A549 treated with ZK216348 at 1 μM for 4 hours (cell line): ENCODE measurements at places on chromosomes 7 and 10. TPM values are rescaled to one million over a fixed set of nuclear protein-coding genes. Genes with fewer than 3 reads are reported as not detected.

Gene DEPP1
- 0.94 to 2.0 TPM (median 1.4 TPM) in 5 replicates for total RNA-seq

Gene FOXK1
- total RNA-seq: 8.6 to 14.0 TPM (median 11.9 TPM) in 5 replicates

Gene ZNF727
- total RNA-seq: not detected in 5 replicates

Gene LCOR
- total RNA-seq: 5.0 to 12.0 TPM (median 8.3 TPM) in 5 replicates

Gene WASHC2A
- 12.0 to 15.4 TPM (median 13.1 TPM) in 5 replicates for total RNA-seq

Gene FAM237B
- total RNA-seq: not detected in 5 replicates

Gene UFSP1
- total RNA-seq: 3.1 to 6.4 TPM (median 5.6 TPM) in 5 replicates

Gene CACNA2D1
- 4.4 to 11.1 TPM (median 10.9 TPM) in 5 replicates for total RNA-seq

Gene PYROXD2
- total RNA-seq: 3.4 to 5.5 TPM (median 3.9 TPM) in 5 replicates

Gene ETV1
- 2.2 to 3.2 TPM (median 2.4 TPM) in 5 replicates for total RNA-seq

Gene UBE3C
- total RNA-seq: 57.5 to 76.3 TPM (median 69.8 TPM) in 5 replicates

Gene DGKI
- total RNA-seq: 0.11 to 0.97 TPM (median 0.35 TPM) in 3 of 5 replicates, not detected in the others

Gene CYP2C9
- total RNA-seq: not detected in 5 replicates

Gene KCND2
- not detected in 5 replicates for total RNA-seq

Gene TAS2R40
- not detected in 5 replicates for total RNA-seq

Gene HOXA6
- total RNA-seq: 1.0 to 2.6 TPM (median 1.9 TPM) in 5 replicates

Gene PAX4
- total RNA-seq: not detected in 5 replicates

Gene ZYX
- total RNA-seq: 131 to 203 TPM (median 178 TPM) in 5 replicates

Gene MKLN1
- 25.9 to 41.0 TPM (median 31.2 TPM) in 5 replicates for total RNA-seq

Gene GDF2
- total RNA-seq: not detected in 5 replicates

Gene ANKRD61
- 0.22 to 0.92 TPM (median 0.70 TPM) in 5 replicates for total RNA-seq

Gene ADIRF
- total RNA-seq: not detected in 5 replicates

Gene AP1S1
- total RNA-seq: 133 to 146 TPM (median 140 TPM) in 5 replicates

Gene KCNIP2
- total RNA-seq: 0.55 to 1.3 TPM (median 0.98 TPM) in 5 replicates

Gene CCL26
- total RNA-seq: 6.8 to 11.4 TPM (median 7.4 TPM) in 5 replicates

Gene PIK3AP1
- 0.47 to 0.99 TPM (median 0.63 TPM) in 5 replicates for total RNA-seq

Gene SFTPA1
- total RNA-seq: not detected in 5 replicates

Gene FRG2B
- total RNA-seq: not detected in 5 replicates

Gene CCDC146
- total RNA-seq: 0.46 to 0.80 TPM (median 0.73 TPM) in 5 replicates

Gene IL6
- total RNA-seq: 0.83 to 8.5 TPM (median 2.0 TPM) in 5 replicates

Gene PNLIP
- not detected in 5 replicates for total RNA-seq

Gene XRCC2
- 3.0 to 5.9 TPM (median 4.5 TPM) in 5 replicates for total RNA-seq

Gene SP8
- not detected in 5 replicates for total RNA-seq

Gene CPA5
- total RNA-seq: not detected in 5 replicates

Gene TAS2R41
- total RNA-seq: not detected in 5 replicates

Gene ANKRD7
- total RNA-seq: 0.28 TPM in 1 of 5 replicates, not detected in the others

Gene OR13A1
- not detected in 5 replicates for total RNA-seq

Gene PRRT4
- 0.35 to 0.71 TPM (median 0.40 TPM) in 4 of 5 replicates, not detected in the other for total RNA-seq

Gene GET4
- 28.5 to 65.0 TPM (median 60.6 TPM) in 5 replicates for total RNA-seq

Gene OR2A7
- total RNA-seq: not detected in 5 replicates

Gene HOXA11
- total RNA-seq: 0.33 to 0.90 TPM (median 0.61 TPM) in 5 replicates

Gene SEMA3E
- 1.8 to 3.0 TPM (median 2.2 TPM) in 5 replicates for total RNA-seq

Gene ASAH2
- 0.42 to 3.6 TPM (median 2.4 TPM) in 5 replicates for total RNA-seq

Gene LMTK2
- total RNA-seq: 8.0 to 12.3 TPM (median 9.3 TPM) in 5 replicates

Gene RALA
- 29.9 to 51.8 TPM (median 34.2 TPM) in 5 replicates for total RNA-seq

Gene CLDN4
- total RNA-seq: 2.5 to 7.0 TPM (median 5.0 TPM) in 5 replicates

Gene CNPY1
- total RNA-seq: not detected in 5 replicates

Gene ATG9B
- 0.25 to 0.94 TPM (median 0.43 TPM) in 5 replicates for total RNA-seq
